ENCODE measurements at places on chromosomes 5 and 9. TPM values are rescaled to one million over a fixed set of nuclear protein-coding genes. Genes with fewer than 3 reads are reported as not detected.
A peak's percentile ranks its signal among the peaks of the same experiment; 100 is the strongest.

Gene FAM221B
- total RNA-seq, result not detected

DNA sequence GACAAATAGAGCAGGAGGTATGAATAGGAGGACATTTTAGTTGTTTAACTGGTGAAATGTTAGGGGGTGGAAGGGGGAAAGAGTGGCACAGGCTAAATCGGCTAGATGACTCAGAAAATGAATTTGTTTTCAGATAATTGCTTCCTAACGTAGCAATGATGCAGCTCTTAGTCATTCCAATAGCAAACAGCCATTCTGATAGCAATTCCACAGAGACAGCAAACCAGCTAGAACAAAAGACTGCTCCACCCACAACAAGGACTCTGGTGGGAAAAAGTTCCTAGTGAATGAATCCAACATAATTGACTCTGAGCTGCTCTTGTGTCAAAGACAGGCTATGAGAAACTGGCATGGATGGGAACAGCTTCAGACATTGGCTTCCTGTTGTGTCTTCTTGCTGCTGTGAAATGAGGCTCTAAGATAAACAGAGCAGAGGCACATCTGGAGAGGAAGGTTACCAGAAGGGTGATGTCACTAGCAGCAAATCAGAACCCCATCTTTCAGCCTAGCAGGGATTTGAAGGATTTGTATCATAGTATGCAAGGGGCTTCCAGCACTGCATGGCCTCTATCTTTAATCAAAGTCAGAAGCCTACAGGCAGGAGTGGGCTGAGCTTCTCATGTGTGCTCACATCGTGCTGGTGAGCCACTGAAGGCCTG lies 28.1 kb upstream of the F2RL1 start:
- peaks cover 30% of the 10 kb centered on the region for H3K4me1 ChIP-seq
- H3K4me3 ChIP-seq, result no peak overlapping the region
- no peaks in the 10 kb centered on the region for H3K36me3 ChIP-seq
- H3K27me3 ChIP-seq, result no peaks in the 10 kb centered on the region

- DNase-seq, result no peak
- H3K27ac ChIP-seq, result no peak overlapping the region
- no peak overlapping the region for H3K4me3 ChIP-seq
- H3K4me1 ChIP-seq, result no peaks in the 10 kb centered on the region
Observed at GRCh38 chr5:132003170-132003744, 8.2 kb downstream of the ACSL6 start.

GRCh38 chr5:109885205-109885604 lies 195.5 kb downstream of the MAN2A1 start:
- no peak overlapping the region for H3K4me3 ChIP-seq
- H3K27ac ChIP-seq, result no peak overlapping the region
- H3K27me3 ChIP-seq, result no peaks in the 10 kb centered on the region
- H3K36me3 ChIP-seq, result no peaks in the 10 kb centered on the region

DNA sequence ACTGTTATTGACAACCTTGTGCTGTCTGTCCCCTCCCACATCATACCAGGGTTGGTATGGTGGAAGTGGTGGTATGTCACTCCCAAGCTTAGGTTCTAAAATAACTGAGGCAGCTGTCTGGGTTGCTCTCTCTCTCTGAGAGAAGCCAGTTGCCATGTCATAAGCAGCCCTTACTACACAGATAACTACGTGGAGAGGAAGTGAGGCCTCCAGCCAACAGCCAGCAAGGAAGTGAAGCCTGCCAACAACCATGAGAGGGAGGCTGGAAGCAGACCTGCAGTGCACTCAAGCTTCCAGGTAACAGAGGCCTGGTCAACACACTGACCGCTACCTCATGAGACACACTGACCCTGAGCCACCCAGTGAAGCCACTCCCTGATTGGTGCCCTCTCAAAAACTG lies 18.6 kb downstream of the CTNNAL1 start:
- H3K36me3 ChIP-seq, result peaks cover 53% of the 10 kb centered on the region
- no peak for DNase-seq
- H3K27me3 ChIP-seq, result no peaks in the 10 kb centered on the region
- no peak overlapping the region for H3K27ac ChIP-seq
- no peak overlapping the region for H3K4me3 ChIP-seq

- H3K36me3 ChIP-seq, result no peaks in the 10 kb centered on the region
- H3K4me3 ChIP-seq, result no peak overlapping the region
- no peak for DNase-seq
- no peak overlapping the region for H3K27ac ChIP-seq
- H3K27me3 ChIP-seq, result no peaks in the 10 kb centered on the region
- H3K4me1 ChIP-seq, result no peaks in the 10 kb centered on the region
Observed at GRCh38 chr5:68648944-68649857, 433.6 kb downstream of the PIK3R1 start.

GRCh38 chr9:129995409-129996160 lies 47.4 kb downstream of the FNBP1 start:
- DNase-seq, result no peak
- H3K27me3 ChIP-seq, result no peaks in the 10 kb centered on the region
- no peak overlapping the region for H3K27ac ChIP-seq
- no peak overlapping the region for H3K4me3 ChIP-seq
- H3K4me1 ChIP-seq, result peaks cover 45% of the 10 kb centered on the region

DNA sequence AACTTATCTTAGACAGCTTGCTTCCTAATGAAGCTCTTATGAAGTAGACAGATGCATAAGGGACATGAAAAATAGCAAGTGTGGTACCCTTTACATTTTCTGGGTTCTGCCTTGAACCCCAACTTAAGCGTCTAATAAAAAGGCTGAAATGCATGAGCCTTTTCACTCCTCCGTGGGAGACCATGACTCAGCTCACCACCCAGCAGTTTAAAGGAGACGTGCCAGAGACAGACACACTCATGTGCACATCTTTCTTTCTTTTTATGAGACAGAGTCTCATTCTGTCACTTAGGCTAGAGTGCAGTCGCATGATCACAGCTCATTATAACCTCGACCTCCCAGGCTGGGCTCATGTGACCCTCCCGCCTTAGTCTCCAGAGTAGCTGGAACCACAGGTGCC lies 22.3 kb downstream of the CTXN3 start:
- DNase-seq, result no peak
- no peak overlapping the region for H3K4me3 ChIP-seq
- H3K36me3 ChIP-seq, result no peaks in the 10 kb centered on the region
- H3K27me3 ChIP-seq, result no peaks in the 10 kb centered on the region
- H3K27ac ChIP-seq, result no peak overlapping the region
- 0 out of 2 replicates have a peak, but pooled peaks cover 4% of the 10 kb centered on the region for H3K4me1 ChIP-seq

Gene RNF180
- total RNA-seq, result 0.79 TPM

Gene IFNA2
- total RNA-seq, result not detected

DNA sequence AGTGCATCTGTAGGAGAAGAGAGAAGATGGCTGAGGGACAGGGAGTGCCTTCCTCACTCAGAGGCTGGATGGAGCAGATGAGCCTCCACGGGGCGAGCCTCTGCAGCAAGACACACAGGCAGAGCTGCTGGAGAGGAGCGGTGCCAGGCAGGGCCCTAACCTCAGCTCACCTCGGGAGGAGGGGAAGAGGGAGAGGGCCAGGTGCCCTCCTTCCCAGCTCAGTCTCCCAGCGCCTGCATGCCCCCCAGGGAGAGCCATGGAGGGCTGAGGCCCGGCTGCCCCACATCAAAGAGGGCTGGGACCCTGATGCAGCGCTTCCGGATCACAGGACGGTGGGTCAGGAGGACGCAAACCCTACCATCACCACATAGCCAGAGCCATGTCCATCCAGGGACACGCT lies 13.6 kb upstream of the SPATA31E1 start:
- DNase-seq, result no peak
- H3K4me3 ChIP-seq, result no peak overlapping the region
- peaks cover 29% of the 10 kb centered on the region for H3K4me1 ChIP-seq
- H3K27ac ChIP-seq, result no peak overlapping the region
- H3K36me3 ChIP-seq, result no peaks in the 10 kb centered on the region

DNA sequence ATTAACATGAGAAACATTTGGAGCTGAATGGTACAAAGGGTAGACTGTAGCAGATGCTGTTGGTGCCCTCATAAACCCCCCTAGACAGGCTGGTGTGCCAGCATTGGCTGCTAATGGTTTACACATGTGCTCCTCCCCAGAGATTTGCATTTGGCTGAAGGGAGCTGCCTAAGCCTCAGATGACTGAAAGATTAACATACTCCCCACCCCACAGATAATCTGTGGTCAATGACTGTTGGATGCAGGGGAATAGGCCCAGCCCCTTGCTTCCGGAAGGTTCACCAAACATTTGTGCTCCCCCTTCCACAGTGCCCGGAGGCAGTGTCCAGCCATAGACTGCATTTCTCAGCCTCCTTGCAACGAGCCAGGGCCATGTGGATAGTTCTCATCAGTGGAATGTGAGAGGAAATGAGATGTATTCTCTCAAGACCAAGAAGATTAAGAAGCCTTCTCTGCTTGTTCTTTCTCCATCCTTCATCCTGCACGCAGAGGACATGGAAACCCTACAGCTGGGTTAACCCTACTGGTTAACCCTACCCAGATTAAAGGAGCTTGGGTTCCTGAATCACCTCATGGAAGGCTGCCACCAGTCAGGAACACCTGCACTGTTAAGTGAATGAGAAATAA lies 79.6 kb downstream of the PHAX start:
- 0 out of 2 replicates have a peak, but pooled peaks cover 4% of the 10 kb centered on the region for H3K4me1 ChIP-seq
- no peak overlapping the region for H3K4me3 ChIP-seq
- no peak overlapping the region for H3K27ac ChIP-seq
- H3K36me3 ChIP-seq, result no peaks in the 10 kb centered on the region
- peak; percentile 28 for DNase-seq
- no peaks in the 10 kb centered on the region for H3K27me3 ChIP-seq

DNA sequence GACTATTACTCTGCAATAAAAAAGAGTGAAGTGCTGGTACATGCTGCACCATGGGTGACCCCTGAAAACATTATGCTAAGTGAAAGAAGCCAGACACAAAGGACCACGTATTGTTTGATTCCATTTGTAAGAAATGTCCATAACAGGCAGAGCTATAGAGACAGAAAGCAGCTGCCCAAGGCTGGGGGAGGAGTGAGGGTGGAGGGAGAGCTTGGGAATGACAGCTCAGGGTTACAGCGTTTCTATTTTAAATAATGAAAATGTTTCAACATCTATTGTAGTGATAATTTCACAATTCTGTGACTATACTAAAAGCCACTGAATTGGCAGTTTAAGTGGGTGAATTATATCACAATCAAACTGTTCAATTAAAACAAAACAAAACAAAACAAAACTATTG lies 81.7 kb downstream of the MYO10 start:
- H3K27ac ChIP-seq, result no peak overlapping the region
- no peaks in the 10 kb centered on the region for H3K27me3 ChIP-seq
- H3K4me1 ChIP-seq, result no peaks in the 10 kb centered on the region
- H3K36me3 ChIP-seq, result peaks cover 4% of the 10 kb centered on the region

- no peaks in the 10 kb centered on the region for H3K36me3 ChIP-seq
- H3K27me3 ChIP-seq, result no peaks in the 10 kb centered on the region
- H3K4me1 ChIP-seq, result no peaks in the 10 kb centered on the region
- no peak overlapping the region for H3K27ac ChIP-seq
- no peak overlapping the region for H3K4me3 ChIP-seq
Observed at GRCh38 chr5:170836226-170836625, 25.6 kb upstream of the RANBP17 start.

Gene PRR7
- total RNA-seq, result 12.6 TPM

GRCh38 chr9:99299211-99300102 lies 77.4 kb downstream of the SEC61B start:
- DNase-seq, result peak; percentile 49
- no peaks in the 10 kb centered on the region for H3K27me3 ChIP-seq
- H3K27ac ChIP-seq, result no peak overlapping the region
- peaks cover 14% of the 10 kb centered on the region for H3K4me1 ChIP-seq
- no peaks in the 10 kb centered on the region for H3K36me3 ChIP-seq

- DNase-seq, result peak; percentile 70
- H3K27ac ChIP-seq, result peak overlapping the region; percentile 94
- H3K4me1 ChIP-seq, result peaks cover 33% of the 10 kb centered on the region
Observed at GRCh38 chr5:58462154-58462553, 2.3 kb upstream of the PLK2 start.

- H3K36me3 ChIP-seq, result no peaks in the 10 kb centered on the region
- no peaks in the 10 kb centered on the region for H3K27me3 ChIP-seq
- DNase-seq, result no peak
- no peak overlapping the region for H3K4me3 ChIP-seq
- no peak overlapping the region for H3K27ac ChIP-seq
Observed at GRCh38 chr9:110755179-110755578, 86.6 kb downstream of the MUSK start.

DNA sequence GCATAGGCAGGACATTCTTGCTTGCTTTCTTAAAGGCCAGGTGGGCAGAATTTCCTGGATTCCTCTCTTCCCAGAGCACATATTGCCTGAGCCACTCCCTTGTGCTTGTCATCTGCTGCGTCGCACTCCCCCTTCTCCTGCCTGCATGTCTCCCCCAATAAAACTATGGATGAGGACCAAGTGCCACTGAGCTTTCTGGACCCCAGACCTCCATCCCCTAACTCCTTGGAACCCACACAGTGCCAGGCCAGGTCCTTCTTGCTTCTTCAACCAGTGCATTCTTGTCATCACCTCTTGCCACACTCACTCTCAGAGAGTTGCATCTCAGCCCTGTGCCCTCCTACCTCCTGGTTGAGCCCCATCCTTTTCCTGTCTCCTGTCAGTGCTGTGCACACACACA lies 157.9 kb upstream of the PANK3 start:
- no peaks in the 10 kb centered on the region for H3K27me3 ChIP-seq
- no peak for DNase-seq
- no peak overlapping the region for H3K27ac ChIP-seq

Gene PCDHA1
- not detected for total RNA-seq

Gene MZB1
- not detected for total RNA-seq

Gene CLTA
- total RNA-seq, result 248 TPM

Gene PCDHGA2
- total RNA-seq, result 2.1 TPM

DNA sequence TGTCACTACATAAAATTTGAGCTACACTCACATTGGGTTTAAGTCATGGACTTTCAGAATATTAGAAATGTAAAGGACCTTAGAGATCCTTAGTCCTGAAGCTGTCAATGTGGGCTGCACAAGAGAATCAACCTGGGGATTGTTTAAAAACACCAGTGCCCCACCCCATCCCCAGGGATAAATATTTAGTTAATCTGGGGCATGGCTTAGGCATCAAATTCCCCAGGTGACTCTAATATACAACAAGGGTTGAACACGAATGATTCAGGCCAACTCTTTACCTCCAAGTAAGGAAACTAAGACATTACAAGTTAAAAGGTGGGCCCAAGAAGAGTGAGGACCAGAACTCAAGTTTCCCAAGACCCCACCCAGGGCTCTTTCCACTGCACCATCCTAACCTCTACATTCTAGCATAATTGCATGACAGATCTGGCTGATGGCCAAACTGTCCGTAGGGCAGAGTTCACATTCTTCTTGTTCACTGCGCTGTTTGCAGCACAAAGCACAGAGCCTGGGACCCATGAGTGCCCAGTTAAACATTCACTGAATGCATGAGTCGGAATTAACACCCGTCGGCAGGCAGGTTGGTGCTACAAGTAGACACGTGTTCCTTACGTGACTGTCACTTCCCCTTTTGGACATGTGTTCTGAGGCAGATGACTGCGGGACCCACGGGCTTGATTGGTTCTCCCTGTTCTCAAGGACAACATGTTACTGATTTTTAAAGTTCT lies 25.2 kb downstream of the CYFIP2 start:
- H3K27me3 ChIP-seq, result no peaks in the 10 kb centered on the region
- no peak overlapping the region for H3K4me3 ChIP-seq
- H3K27ac ChIP-seq, result no peak overlapping the region
